ENCODE measurements at places on chromosomes 11 and 22.

DNA sequence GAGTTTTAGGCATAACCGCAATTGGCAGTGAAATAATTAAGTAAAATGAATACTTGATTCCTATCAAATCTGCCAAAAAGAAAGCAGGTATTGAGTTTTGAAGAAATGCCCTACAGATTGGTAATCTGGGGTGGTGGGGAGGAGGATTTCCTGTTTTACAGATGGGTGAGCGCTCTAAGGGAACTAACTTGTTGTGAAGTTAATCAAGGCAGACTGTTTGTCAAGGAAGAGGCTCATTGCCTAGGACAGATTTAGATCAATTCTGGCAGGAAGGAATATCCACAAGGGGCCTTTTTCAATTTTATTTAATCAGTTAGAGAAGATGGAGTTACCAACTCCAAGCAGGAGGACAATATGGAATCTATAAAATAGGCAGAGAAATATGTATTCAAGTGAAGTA is 271.5 kb upstream of the CCDC90B start:
- DNase-seq: no peak

GRCh38 chr11:83151274-83151977 is 5.5 kb upstream of the PCF11 start:
- no peak for DNase-seq

GRCh38 chr22:30117256-30117655 is 37.0 kb downstream of the HORMAD2 start:
- no peak for DNase-seq

DNA sequence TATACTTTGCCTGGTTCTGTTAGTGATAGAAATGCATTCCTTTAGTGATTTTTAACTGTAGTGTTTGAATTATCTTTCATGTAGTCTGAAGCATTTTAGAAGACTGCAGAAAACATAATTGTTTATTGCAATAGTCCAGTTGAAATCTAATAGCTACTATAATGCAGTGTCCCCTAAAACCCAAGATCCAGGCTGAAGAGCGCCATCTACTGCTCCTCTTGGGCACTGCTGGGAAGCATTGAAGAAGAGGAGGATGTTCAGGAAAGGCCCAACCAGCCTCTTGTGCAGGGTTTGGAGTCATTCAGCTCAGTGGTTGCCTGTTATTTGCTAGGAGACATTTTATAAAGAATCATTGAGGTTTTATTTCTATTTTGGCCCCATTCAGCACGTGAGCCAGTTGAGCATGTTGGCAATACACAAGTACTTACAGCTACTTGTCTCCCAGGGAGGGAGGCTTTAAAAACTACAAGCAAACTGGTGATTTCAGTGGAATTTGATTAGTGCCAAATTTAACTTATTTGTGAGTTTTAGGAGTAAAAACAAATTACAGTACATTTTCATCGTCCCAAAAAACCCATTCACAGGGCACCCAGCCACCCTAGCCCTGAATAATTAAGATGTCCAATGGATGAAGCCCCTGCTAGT is 74.9 kb upstream of the HORMAD2 start:
- peak; percentile 64 for DNase-seq

- no peak for DNase-seq
These were observed 57.6 kb downstream of the KREMEN1 start for GRCh38 chr22:29130476-29130875.

GRCh38 chr11:44574610-44575287 is 9.3 kb downstream of the CD82 start:
- DNase-seq: peak; percentile 87

- DNase-seq: no peak
These were observed 48.5 kb upstream of the SOX6 start for GRCh38 chr11:16404781-16405285.

- no peak for DNase-seq
These were observed 124.3 kb upstream of the NTM start for GRCh38 chr11:131246156-131246555.

DNA sequence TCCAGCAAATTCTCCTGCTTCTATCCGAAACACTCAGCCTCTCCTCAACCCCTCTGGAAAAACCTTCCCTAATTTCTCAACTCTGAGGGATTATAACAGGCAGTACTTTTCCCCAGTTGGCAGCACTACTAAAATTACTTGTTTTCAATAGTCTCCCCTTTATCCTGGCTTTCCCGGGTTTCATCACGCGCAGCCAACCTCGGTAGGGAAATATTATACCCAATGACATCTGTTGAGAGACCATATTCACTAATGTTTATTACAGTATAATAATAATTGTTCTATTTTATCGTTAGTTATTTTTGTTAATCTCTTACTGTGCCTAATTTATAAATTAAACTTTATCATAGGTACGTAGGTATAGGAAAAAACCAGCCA is 330 bp upstream of the POLD3 start:
- DNase-seq: no peak

- DNase-seq: no peak
These were observed 54.4 kb downstream of the NARS2 start for GRCh38 chr11:78520230-78520629.

DNA sequence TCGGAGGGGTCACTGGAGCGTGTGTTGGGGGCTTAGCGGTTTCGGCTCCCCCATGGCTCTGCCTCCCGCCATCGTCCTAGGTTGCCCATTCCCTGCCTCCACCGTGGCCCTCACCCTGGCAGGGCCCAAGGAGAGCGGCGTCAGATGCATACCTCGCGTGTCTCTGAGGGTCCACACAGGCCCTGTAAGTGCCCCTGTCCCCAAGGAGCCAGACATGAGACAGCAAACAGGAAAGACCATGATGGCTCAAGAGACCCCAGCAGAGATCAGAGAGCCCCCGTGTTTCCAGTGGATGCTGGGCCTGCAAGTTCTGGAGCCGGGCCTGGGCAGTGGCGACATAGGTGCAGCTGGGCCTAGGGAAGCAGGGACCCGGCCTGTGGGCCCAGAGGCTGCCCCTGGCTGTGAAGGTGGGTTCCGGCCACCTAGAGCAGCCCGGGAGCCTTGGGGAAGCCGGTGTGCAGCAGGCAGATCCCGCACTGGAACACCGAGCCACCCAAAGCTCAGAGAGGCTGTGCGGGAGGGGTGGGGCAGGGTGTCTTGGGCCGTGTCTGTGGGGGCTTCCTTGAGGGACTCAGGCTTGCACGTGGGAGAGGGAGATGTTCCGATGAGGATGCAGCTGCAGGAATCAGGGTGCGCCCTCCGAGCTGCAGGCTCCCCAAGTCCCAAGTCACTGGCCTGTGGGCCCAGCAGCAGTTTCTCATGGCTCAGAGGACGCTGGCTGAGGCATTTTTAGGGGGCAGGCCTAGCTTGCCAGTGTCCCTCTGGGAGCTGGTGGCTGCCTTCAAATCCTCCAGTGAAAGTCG is 126.4 kb downstream of the KCNQ1OT1 start:
- DNase-seq: no peak

- no peak for DNase-seq
These were observed 16.4 kb downstream of the ZBED4 start for GRCh38 chr22:49869845-49870712.

- no peak for DNase-seq
These were observed 96.5 kb downstream of the LUZP2 start for GRCh38 chr11:24593332-24593731.

DNA sequence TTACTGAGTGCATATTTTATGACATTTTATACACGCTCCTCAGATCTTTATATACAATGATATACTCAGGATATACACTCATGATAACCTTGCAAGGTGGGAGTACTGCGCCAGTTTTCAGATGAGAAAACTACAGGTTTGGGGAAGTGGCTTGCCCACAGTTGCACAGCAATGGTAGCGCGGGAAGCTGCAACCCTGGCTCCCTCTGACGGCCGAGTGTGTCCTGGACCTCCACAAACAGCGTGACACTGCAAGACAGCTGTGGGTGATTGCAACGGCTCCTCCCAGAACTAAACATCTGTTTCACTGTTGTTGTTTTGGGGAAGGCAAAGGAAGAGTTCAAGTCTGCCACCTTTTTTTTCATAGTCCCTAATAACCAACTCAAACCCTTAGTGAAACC is 47.0 kb downstream of the PACSIN2 start:
- no peak for DNase-seq

DNA sequence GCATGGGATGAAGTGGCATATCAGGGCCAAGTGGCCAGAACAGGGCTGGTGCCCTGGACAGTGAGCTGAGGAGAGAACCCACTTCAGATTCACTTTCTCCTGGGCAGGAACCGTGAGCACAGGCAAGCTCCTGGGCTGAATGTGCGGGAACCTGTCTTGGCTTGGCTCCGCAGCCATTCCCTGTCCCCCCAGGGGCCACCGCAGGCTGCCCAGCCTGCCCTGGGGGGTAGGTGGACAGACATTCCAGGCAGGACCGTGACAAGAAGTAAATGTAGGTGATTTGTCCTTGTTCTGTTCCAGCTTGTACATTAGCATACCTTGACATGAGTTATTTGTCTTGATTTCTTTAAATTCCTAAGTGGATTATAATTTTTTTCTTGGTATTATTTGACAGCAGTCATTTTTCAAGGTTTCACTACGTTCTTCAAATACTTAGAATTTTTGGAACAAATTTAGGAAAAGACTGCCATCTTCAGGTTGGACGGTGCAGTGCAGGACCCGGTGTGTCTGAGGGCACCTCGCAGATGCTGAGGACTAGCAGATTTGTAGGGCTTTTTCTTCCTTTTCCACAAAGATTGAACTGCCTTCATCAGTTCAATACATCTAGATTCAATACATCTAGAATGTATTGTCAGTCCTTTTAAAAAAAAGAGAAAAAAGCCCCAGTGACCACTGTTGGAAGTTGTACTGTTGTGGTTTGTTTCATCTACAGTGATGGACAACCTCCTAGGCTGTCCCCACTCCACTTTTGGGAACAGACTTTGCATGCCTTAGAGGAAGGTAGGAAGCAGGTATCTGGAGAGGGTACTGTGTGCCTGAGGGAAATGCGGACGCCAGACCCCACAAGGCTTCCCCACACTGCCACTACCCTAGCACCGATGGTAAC is 115.1 kb upstream of the RASSF10 start:
- DNase-seq: peak; percentile 53

DNA sequence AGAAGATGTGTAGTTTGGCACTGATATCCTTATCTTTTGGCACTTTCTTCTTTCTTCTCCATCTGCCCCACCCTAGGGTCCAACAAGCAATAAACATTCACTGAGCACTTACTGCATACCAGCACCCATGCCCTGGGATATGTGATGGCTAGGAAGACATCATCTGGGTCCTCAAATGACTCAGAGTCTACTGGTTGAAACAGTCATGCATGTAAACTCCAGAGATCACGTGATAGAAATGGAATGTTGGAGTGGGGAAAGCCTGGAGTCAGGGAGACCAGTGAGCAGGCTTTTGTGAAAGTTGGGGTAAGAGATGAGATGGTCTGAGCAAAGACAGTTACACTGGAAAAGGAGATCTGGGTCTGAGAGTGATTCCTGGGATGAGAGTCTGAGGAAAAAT is 724.9 kb upstream of the TENM4 start:
- peak; percentile 61 for DNase-seq

DNA sequence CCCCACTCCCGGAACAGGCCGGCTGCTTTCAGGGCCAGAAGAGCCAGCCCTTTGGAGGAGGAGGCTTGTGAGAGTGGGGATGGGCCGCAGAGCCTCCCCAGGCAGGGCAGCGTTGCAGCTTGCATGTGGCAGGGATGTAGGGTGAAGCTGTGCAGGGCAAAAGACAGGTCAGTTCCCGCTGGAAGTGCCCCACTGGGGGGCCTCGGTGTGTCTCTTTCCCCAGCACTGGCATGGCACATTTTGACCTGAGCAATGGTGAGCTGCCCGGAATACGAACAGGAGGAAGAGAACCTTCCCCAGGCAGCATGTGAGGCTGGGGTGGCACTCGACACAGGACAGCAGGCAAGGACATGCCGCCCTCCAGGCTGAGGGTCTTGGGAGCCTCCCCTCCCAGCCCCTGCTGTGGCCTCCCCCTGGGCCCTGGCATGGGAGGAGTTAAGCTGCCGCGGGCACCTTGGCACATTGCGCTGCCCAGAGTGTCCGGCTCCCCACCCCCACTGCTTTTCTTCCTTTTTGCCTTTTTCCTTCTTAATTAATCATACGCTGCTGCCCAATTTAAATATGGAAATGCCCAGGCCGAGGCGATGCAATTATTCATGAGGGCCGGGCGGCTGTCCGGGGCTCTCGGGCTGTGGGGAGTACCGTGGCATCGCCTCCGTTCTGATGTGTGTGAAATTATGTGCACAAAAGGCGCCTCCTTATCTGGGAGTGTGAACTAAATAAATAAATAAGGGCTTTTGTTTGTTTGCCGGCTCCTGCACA is 76.0 kb upstream of the WNT7B start:
- no peak for DNase-seq
